ENCODE measurements at places on chromosomes 7 and 10.
A peak's percentile ranks its signal among the peaks of the same experiment; 100 is the strongest.

DNA sequence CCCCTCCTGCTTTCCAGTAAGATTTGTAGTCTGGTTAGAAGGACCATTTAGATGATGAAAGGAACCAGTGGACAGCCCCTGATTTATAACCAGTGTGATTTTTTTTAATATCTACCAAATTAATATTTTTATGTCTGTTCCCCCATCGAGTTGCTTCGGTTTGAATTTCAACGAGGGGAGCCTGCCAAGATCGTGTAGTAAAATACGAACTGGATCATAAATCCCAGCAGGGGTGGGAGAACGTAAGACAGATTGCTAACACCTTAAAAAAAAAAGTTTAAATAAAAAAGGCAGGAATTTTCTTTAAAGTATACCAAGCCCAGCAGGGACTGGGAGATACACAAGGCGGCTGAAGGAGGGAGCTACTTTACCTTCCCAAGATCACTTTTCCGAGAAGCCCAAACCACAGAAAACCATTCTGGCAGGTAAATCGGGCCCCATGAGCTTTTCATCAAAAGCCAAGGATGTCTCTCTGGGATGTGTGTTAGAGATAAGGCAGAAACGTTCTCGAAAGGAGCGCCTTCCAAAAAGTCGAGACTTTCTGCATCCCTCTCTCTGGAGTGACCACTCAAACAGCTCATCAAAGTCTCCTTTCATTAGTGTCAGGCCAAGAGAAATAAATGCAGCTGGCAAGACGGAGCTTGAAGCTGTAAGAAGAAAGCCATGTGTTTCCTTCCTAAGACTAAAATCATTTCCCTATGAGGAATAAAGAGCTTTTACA is 270.5 kb upstream of the NFE2L3 start:
- DNase-seq: no peak

DNA sequence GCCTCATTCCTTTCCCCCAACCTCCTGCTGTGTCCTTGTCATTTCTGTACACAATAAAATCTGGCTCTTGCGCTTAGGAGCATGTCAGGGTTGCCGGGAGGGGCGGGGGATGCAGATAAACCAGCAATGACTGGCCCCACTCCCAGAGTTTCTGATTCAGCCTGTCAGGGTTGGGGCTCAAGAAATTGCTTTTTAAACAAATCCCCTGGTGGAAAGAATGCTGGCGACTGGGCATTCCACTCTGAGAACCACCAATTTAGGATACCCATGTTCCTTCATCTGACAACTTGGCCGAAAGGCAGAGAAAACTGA is 376.4 kb downstream of the TCERG1L start:
- DNase-seq: no peak

GRCh38 chr7:52504561-52504960 is 530.9 kb upstream of the POM121L12 start:
- DNase-seq: no peak

- DNase-seq: no peak
Observed at GRCh38 chr7:116772423-116772863, 89.9 kb upstream of the CAPZA2 start.

- DNase-seq: no peak
Observed at GRCh38 chr10:71312811-71313789, 6.0 kb upstream of the SLC29A3 start.

DNA sequence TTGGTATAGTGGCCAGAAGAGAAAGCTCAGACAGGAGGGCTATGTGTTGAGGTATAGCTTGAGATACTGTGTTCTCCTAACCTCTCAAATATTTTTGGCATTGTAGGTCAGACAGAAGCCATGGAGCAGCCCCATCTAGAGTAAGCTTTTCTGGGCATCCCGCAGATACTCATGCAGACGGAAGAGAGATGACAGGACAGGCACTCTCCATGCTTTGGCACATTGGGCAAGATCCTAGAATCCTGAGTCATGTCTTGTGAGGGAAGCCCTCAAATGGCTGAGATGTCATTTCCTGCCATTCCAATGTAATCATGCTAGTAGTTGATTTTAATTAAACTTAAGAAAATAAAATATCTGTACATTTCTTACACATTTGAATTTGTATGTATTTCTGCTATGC is 16.8 kb upstream of the KIF20B start:
- no peak for DNase-seq

- no peak for DNase-seq
Observed at GRCh38 chr10:59872892-59873463, 33.4 kb downstream of the CCDC6 start.

GRCh38 chr10:132921086-132921485 is 21.3 kb downstream of the CFAP46 start:
- DNase-seq: no peak

DNA sequence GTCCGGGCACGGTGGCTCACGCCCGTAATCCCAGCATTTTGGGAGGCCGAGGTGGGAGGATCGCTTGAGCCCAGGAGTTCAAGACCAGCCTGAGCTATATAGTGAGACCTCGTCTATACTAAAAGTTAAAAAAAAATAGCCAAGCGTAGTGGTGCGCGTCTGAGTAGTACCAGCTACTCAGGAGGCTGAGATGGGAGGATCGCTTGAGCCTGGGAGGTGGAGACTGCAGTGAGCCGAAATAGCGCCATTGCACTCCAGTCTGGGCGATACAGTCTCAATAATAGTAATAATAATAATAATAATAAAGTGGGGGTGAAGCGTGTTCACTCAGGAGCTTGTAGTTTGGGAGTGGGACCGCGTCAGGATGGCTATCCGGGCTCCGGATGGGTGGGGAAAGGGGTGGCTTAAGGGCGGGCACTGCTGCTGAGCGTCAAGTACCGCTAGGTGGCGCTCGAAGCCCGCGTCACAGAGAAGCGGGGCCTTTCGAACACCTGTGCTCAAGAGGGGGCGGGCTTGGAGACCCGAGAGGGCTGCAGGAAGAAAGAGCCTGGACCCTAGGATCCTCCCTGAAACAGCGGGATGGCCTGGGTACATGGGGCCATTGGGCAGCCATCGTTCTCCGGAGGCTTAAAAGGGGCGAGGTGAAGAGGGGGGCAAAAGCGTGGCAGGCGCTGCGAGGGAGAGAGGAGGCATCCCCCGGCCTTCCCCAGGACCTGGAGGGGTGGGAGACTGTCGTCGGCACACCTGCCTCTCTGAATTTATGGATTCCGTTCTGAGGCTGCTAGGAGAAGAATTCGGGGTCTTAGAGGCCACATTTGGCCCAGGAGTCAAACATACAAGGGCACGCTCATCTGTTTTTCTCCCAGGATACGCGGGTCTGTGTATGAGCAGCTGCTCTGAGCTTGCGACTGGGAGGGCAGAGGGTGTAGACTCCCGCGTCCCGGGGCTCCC is 14.5 kb downstream of the LBX1 start:
- peak; percentile 84 for DNase-seq

- DNase-seq: no peak
Observed at GRCh38 chr10:22133749-22134624, 83.8 kb downstream of the EBLN1 start.

GRCh38 chr7:93161181-93161762 is 13.1 kb upstream of the SAMD9L start:
- DNase-seq: no peak

- DNase-seq: no peak
Observed at GRCh38 chr10:118266098-118266748, 75.9 kb downstream of the FAM204A start.

GRCh38 chr7:70778585-70778984 is 353.4 kb upstream of the GALNT17 start:
- no peak for DNase-seq

DNA sequence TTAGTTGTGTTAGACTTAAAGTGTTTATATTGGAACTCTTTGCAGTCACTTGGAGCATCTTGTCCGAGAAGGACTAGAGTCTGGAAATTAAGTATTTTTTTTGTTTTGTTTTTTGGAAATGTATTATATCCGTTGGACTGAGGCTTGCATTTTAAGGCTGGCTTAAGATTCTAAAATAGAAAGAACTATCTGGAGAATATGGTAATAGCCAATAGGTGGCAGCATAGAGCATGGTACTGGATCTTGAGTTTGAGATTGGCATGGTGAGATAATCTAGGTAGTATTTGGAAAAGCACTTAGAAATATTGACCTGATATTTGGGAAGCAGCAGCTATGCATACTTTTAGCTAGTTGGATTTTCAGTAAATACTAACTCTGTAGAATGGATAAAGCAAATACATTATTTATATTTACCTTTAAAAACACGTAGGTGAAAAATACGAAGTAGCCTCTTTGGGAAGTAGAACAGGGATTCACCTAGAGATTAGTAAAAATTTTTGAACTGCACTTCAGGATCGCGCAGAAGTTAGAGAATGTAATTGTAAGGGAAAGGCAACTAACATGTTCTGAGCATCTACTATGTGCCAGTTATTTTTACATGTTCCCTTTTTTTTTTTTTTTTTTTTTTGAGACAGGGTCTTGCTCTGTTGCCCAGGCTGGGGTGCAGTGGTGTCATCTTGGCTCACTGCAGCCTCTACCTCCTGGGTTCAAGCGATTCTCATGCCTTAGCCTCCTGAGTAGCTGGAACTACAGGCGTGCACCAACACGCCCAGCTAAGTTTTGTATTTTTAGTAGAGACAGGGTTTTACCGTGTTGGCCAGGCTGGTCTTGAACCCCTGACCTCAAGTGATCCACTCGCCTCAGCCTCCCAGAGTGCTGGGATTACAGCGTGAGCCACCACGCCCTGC is 78.6 kb downstream of the LCOR start:
- no peak for DNase-seq

- DNase-seq: no peak
Observed at GRCh38 chr7:96526496-96526895, 183.2 kb downstream of the SEM1 start.

DNA sequence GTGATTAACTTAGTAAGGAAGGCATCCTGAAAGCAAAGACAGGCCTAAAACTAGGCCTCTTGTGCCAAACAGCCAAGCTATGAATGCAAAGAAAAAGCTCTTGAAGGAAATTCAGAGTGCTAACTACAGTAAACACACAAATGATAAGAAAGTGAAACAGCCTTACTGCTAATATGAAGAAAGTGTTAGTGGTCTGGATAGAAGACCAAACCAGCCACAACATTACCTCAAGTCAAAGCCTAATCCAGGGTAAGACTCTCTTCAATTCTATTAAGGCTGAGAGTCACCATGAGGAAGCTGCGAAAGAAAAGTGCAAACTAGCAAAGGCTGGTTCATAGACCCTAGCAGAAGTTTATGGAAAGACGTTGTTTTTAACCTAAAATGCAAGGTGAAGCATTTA is 66.0 kb downstream of the IPMK start:
- no peak for DNase-seq

DNA sequence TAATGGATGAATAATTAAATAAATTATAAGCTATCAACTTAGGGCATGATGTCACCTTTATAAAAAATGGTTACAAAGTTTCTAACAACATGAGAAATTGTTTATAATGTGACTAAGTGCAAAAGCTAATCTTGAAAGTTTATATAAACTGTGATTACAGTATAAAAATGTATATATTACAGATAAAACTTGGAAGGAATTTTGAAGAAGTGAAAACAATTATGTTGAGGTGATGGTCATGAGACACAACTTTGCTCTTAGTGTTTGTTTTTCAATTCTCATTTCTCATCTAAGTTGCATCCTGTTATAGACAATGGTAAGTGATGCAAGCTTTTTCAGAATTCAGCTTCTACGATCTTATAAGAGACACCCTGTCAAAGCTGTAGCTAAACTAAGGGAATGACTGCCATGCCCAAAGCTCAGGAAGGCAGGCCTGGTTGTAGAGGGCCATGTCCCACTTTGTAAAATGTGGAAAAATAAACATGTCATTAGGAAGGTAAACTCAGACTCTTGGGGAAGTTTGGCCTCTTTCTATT is 23.9 kb downstream of the MACC1 start:
- DNase-seq: no peak

- DNase-seq: no peak
Observed at GRCh38 chr7:75928568-75928914, 13.6 kb downstream of the POR start.

DNA sequence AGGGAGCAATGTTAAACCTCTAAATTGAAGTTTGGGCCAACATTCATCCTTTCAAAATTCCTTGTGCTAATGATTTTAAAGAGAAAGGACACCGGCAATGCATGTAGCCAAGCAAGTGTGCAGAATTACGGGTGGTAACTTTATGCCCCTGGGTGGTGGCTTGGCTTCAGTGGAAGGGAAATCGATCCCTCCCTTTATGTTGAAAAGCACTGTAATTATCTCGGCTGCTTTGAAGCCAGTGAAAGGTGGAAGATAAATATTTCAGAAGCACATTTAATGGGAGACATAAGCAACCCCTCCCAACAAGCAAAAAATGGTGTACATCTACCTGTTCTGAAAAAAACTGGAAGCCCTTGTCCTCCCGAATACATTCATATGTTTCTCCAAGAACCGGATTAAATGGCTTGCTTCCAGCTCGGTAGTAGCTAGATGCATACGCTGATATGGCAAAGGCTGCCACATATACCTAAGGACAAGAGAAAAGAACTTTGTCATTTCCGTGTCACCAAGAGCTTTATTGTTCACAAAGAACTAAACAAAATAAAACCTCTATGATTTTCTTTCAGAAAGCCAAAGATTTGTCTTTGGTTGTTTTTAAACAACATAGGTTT is 73.3 kb upstream of the GSDME start:
- DNase-seq: no peak

- DNase-seq: no peak
Observed at GRCh38 chr7:98352621-98353020, 48.3 kb downstream of the BAIAP2L1 start.

- DNase-seq: no peak
Observed at GRCh38 chr10:120805014-120805812, 45.9 kb upstream of the WDR11 start.

DNA sequence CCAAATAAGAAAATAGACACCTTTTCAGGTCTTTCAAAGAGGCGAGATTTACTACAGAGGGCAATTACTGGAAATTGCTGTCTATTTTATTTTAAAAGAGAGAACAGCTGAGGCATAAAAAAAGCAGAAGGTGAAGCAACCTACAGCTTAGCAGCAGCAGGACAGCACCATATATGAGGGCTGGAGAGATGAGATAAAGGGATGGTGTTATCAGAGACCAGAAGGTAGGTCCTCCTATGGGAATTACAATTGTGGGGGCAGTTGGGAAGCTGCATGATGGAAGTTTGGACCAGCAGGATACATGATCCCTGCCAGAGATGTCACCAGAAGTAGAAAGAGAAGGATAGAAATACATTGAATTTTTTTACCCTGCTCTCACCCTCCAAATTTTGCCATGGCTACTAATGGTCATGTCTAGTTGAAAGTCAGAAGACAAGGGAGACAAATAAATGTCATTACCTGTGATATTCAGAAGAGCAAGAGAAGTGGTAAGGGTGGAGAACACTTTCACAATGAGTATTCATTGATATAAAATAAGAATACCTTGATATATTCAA is 77.2 kb upstream of the CALCR start:
- no peak for DNase-seq

- DNase-seq: no peak
Observed at GRCh38 chr10:112663234-112664125, 216.5 kb downstream of the VTI1A start.

- peak; percentile 14 for DNase-seq
Observed at GRCh38 chr7:142788303-142789289, 17.8 kb downstream of the PRSS2 start.

DNA sequence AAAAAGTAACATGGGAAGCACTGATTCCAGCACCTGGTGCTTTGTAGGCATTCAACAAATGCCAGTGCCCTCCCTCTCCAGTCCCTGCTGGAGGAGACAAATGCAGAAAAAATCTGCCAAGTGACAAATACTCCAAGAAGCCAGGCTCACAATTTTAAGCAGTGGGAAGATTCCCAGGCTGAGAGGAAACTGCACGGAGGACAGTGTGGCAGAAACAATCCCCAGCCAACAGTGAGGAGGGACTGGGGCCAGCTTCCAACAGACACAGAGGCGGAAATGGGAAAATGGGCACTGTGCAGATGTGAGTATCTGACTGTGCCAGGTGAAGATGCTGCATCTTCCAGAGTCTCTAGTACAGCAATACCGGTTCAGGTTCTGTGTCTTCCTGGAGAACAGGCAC is 106.3 kb downstream of the SLIT1 start:
- no peak for DNase-seq

GRCh38 chr7:150332852-150333635 is 8.4 kb downstream of the RARRES2 start:
- DNase-seq: no peak
